ENCODE measurements at places on chromosomes 2 and 18. TPM values are rescaled to one million over a fixed set of nuclear protein-coding genes. Genes with fewer than 3 reads are reported as not detected.

The VWC2L gene
- not detected for total RNA-seq

The CCBE1 gene
- total RNA-seq, result 14.0 TPM

The RMDN2 gene
- 21.9 TPM for total RNA-seq

The PROC gene
- not detected for total RNA-seq

The DPP10 gene
- 0.80 TPM for total RNA-seq

DNA sequence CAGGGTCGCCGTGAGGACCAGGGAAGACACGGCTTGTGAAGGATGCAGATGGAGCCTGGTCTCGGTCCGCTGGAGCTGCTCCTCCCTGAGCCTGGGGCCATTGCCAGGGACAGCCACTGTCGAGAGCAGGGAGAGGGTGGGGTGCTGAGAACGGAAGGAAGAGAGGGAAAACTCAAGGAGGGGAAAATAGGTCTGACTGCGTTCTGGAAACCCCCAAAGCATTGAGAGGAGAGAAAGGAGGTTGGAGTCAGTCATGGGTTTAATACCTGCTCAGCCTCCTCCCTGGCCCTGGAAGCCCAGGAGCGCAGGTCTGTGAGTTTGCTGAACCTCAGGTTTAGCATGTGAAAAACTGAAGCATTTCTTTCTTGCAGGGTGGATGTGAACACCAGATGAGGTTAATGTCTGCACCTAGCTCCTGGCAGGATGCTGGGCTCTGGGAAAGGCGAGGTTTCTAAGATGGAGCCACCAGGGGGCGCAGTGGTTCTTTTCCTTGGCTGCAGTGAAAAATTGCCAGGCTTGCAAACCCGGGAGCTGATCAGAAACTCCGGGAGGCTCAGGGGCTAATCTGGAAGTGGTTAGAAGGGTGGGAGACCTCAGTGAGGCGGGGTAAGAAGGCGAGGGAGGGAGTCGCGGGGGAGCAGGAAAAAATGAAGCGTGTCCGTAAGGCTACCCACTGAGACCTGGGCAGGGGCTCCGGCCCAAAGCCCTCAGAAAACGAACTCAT is 33.6 kb upstream of the RNF149 start:
- no peaks in the 10 kb centered on the region for H3K36me3 ChIP-seq
- no peak overlapping the region for H3K4me3 ChIP-seq
- H3K27me3 ChIP-seq, result no peaks in the 10 kb centered on the region

DNA sequence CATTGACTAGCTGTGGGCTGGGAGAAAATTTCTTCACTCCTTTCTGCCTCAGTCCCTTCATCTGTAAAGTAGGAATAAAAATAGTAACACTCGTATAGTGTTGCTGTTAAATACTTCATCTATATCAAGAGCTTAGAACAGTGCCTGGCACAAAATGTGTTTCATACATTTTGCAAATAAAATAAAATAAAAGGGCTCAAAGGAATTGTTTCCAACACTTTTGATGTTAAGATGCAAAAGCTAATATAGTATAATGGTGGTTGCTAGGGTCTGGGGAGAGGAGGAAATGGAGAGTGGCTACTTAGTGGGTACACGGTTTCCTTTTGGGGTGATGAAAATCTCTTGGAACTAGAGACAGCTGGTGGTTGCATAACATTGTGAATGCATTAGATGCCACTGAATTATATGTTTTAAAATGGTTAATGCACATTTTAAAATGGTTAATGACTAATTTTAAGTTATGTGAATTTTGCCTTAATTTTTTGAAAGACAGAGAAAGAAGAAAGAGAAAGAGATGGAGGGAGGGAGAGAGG is 542.1 kb upstream of the ID2 start:
- no peak overlapping the region for H3K4me3 ChIP-seq
- no peaks in the 10 kb centered on the region for H3K36me3 ChIP-seq
- no peak for DNase-seq
- H3K4me1 ChIP-seq, result peaks cover 11% of the 10 kb centered on the region
- H3K27me3 ChIP-seq, result no peaks in the 10 kb centered on the region

GRCh38 chr2:190420801-190421200 is 12.6 kb downstream of the MFSD6 start:
- peaks cover 35% of the 10 kb centered on the region for H3K4me1 ChIP-seq
- no peak overlapping the region for H3K4me3 ChIP-seq
- H3K27me3 ChIP-seq, result no peaks in the 10 kb centered on the region

DNA sequence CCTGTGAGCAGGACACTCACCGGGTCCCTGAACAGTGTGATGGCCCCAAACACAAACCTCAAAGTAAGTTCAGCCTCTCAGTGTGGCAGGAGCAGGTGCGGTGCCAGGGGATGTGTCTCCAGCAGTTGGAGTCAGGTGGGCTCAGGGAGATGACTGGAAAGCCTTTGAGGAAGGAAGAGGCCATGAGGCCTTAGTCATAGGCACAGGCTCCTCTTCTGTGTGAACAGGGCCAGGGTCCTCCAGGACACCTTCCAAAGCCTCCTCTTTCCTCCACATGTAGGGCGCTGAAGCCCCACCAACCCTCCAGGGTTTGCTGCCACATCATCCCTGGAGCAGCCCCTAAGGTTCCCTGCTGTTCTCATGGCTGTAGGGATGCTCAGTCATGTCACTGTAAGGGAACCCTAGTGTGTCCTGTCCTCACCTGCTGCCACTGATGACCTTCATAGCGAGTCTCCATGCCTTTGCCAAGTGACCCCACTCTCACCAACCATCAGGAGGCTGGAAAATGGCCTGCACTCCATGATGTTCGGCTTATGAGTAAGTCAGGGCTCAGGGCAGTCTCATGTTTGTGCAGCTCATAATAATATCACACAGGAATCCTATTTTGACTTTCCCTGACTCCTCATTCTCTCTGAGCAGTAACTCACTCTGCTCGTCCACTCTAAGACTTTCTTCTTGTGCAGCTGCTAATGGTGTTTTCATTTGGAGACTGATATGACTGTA is 1152.9 kb downstream of the RPIA start:
- peak; percentile 39 for DNase-seq
- H3K27me3 ChIP-seq, result no peaks in the 10 kb centered on the region
- no peaks in the 10 kb centered on the region for H3K36me3 ChIP-seq
- H3K27ac ChIP-seq, result no peak overlapping the region
- H3K4me3 ChIP-seq, result no peak overlapping the region

GRCh38 chr18:62510789-62511188 is 12.0 kb upstream of the ZCCHC2 start:
- H3K36me3 ChIP-seq, result no peaks in the 10 kb centered on the region
- DNase-seq, result no peak
- no peaks in the 10 kb centered on the region for H3K27me3 ChIP-seq
- peaks cover 7% of the 10 kb centered on the region for H3K4me1 ChIP-seq
- no peak overlapping the region for H3K27ac ChIP-seq
- no peak overlapping the region for H3K4me3 ChIP-seq

DNA sequence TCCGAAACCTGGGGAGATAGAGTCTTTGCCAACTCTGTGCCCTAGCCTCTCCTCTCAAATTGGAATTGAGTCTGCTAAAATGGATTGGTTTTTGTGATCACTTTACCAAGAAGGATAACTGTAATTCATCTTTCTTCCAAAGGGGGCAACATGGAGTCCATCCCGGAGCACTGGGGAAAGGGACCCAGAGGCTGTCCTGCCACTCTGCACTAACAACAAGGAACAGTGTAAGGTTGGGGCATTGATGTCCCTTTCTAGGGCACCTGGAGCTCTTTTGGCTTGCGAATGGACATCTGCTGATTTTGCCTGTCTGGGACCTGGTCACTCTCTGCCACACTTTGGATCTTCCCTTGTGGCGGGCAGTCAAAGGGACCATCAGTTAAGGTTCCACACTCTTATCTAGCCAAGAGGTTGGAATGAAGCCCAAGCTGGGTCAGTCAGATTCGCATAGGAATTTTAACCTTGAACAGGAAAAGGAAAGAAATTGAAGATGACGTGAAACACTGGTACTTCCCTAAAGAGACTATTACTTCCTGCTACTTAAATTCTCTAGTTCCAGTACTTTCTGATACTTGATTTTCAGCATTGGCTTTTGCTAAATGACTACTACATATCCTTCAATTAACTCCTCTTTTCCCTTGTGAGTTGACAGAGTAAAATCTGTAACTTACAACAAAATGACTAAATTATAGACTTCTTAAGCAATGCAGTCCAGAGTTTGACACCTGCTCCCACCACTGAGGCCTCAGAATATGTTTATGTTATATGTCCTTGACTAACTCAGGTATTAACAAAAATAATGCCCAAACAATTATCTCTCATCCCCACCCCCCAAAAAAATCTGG is 64.7 kb upstream of the KLF7 start:
- H3K36me3 ChIP-seq, result no peaks in the 10 kb centered on the region
- H3K27me3 ChIP-seq, result no peaks in the 10 kb centered on the region

All from lower lobe of right lung (tissue), 2 donors.